ENCODE measurements at places on chromosomes 2 and 18. TPM values are rescaled to one million over a fixed set of nuclear protein-coding genes. Genes with fewer than 3 reads are reported as not detected.

The C2orf74 gene
- total RNA-seq: 6.1 TPM

- DNase-seq: no peak
Observed at GRCh38 chr2:174662459-174662858, 64.9 kb upstream of the WIPF1 start.

- no peak for DNase-seq
Observed at GRCh38 chr2:64622443-64623241, 31.1 kb downstream of the SERTAD2 start.

The MAP4K4 gene
- total RNA-seq: 80.3 TPM

GRCh38 chr2:219497495-219498279, 1.0 kb upstream of the GMPPA start:
- DNase-seq: peak; percentile 44
